NCI-H446 (cell line): ENCODE measurements at places on chromosomes 13 and 19.

DNA sequence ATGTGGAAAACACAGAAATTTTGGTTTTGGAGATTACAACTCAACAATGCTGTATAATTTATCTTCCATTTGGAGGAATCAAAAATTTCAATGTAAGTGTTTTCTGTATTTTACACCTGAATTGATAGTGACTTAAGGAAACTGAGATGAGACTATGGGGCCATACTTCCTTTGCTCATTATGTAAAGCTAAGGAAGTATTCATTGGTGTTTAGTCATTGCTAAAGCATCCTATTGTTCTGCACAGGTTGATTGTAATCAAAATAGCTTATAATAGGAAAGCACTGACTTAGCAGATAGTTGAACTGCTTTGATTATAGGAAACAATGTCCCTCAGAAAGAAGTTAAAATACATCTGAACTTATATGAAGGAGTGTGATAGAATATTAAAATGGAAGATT lies 244.4 kb upstream of the SLITRK5 start:
- DNase-seq, result no peak

DNA sequence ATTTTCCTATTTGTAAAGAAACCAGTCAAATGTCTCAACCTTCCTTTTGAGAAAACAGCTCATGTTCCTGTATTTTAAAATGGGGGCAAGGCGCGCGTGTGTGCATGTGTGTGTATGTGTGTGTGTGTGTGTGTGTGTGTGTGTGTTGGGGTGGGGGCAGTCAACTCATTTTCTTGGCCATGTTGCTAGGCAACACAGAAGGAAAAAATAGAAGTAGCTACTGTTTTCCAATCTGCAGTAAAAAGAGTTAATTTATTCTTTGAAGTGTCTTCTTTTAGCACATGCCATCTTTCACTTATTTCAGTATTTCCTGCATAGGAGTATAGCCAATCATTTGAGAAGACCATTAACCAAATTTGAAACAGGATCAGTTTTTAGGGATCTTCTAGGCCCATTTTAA lies 279.3 kb downstream of the DCLK1 start:
- no peak for DNase-seq

DNA sequence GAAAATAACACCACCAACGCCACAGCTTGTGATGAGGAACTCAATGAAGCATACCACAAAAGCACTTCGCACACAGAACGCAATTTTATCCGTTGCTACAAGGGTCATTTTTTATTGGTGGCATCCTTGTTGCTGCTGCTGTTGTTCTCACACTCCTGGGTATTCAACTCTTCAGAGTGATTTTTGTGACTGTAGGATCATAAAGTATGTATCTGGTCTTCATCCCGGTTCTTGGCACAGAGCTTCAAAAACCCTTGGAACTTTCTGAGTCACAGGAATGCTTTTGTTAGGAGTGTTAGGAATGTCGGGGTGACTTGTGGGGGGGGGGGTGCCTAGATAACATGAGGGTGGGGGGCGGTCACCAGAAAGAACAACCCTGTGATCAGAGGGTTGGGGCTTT lies 108.4 kb downstream of the ZNF557 start:
- no peak for DNase-seq

DNA sequence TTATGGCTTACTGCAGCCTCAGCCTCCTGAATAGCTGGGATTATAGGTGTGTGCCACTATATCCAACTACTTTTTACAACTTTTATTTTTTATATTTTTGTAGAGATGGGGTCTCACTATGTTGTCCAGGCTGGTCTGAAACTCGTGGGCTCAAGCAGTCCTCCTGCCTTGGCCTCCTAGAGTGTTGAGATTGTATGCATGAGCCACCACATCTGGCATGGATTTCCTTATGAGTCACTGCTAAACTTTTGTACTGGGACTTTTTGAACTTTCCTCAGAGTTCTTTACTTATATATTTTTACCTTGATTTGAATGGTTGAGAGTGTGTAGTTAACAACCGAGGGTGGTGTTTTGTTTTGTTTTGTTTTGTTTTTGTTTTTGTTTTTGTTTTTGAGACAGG lies 33.4 kb downstream of the DNAJC3 start:
- no peak for DNase-seq

DNA sequence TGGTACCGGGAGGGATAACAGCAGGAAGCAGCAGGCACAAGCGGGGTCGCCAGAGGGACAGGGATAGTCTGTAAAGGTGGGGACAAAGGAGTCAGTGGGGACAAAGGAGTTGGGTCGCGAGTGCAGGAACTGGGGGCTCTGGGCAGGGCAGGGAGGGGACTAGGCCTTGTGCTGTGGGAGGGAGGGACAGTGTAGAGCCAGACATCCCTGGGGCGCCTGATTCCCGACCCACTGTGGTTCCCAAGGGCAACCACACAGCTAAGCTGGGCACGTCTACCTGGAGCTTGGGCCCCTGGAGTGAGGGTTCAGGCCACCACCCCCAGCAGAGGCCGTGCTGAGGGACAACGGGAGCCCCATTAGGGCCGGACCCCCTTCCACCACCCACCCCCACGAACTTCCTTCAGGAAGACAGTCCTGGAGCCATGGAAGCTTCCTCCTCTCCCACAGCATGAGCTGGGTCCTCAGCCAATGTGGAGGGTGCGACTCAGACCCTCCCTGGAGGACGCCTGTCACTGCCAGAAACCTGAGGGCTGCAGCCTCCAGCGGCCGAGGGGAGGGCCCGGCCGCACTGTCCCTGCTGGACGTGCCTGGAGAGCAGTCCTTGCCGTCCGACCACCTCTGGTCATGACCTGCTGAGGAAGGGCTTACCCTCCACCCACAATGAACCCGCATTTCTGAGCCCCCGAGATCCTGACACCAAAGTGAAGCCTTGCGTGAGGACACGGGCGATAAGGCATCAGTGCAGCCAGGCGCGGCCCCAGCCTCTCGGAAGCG lies 77.9 kb downstream of the SPACA7 start:
- DNase-seq, result no peak

DNA sequence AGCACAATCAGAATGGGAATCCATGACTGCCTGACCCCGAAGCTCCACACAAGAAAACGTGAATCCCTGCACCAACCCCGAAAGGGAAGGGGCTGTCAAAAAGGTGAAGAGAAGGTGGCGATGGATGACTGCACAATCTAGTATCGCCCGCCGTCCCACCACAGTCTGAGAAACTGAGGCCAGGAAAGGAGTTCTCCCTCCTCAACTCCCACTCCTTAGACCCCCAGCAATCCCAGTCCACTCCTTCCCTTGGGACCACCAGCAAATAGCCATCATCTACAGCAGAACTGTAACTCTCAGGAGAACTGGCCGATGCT lies 451 bp downstream of the NOSIP start:
- DNase-seq, result no peak

DNA sequence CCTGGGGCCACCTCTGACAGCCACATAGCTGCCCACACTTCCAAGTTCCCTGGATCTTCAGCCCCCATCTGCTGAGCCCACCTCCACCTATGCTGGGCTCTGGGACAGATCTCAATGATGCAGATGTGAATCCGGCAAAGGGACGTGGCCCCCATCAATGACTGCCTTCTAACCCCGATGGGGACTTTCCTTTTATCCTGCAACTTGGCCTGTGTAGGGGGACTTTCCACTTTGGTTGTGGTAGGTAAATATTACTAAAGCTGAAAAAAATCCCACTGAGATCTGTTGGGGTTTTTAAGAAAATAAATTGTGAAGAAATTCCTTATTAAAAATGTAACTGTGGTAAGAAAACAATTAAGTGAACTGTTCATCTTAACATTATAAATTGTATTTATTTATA lies 20.8 kb upstream of the ASPDH start:
- DNase-seq, result no peak

GRCh38 chr13:110914331-110915056 lies 375 bp downstream of the ANKRD10 start:
- DNase-seq, result peak; percentile 34

- peak; percentile 3 for DNase-seq
Measured at GRCh38 chr19:19420570-19421298, 15.3 kb downstream of the GATAD2A start.
